ENCODE measurements at places on chromosomes 7 and 10.

- DNase-seq: no peak
Observed at GRCh38 chr10:111525696-111526095, 448.9 kb downstream of the ADRA2A start.

- no peak for DNase-seq
Observed at GRCh38 chr10:20768843-20769242, 128.3 kb downstream of the NEBL start.

GRCh38 chr7:4267341-4268039 lies 414.6 kb upstream of the FOXK1 start:
- DNase-seq: no peak

DNA sequence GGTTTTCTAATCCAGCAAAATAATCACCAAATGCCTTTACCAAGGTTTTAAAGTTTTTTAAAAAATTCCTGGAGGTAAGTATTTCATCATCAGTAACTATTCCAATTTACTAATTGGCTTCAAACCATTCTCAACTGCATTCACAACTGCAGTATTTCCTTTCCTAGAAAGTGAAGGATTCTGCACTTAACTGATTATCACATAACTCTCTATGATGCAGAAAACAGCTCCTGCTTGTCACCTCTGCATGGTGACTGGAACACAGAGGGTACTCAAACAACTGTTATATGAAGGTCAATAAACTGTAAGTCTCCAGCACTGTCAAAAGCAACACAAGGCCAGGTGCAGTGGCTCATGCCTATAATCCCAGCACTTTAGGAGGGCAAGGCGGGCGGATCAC lies 42.6 kb downstream of the SRPK2 start:
- no peak for DNase-seq

GRCh38 chr10:65847436-65848230 lies 1078.2 kb upstream of the LRRTM3 start:
- no peak for DNase-seq

DNA sequence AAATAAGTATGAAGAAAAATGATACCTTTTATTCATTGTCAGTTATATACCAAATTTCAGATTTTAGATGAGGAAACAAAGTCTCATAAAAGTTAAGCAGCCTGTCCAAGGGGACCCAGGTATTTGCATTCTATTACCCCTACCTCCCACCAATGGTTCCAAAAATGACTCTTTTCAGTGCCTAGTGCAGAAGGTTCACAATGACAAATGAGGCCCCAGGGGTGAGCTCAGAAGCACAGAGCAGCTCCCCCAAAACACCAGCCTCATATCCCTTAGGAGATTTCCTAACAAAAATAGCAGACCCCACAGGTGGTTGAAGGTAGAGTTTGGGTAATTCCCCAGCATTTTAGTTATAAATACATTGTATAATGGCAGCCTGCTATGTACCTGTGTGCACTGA lies 168.6 kb downstream of the REEP3 start:
- no peak for DNase-seq

GRCh38 chr10:106198275-106198674 lies 966.2 kb downstream of the SORCS1 start:
- no peak for DNase-seq

DNA sequence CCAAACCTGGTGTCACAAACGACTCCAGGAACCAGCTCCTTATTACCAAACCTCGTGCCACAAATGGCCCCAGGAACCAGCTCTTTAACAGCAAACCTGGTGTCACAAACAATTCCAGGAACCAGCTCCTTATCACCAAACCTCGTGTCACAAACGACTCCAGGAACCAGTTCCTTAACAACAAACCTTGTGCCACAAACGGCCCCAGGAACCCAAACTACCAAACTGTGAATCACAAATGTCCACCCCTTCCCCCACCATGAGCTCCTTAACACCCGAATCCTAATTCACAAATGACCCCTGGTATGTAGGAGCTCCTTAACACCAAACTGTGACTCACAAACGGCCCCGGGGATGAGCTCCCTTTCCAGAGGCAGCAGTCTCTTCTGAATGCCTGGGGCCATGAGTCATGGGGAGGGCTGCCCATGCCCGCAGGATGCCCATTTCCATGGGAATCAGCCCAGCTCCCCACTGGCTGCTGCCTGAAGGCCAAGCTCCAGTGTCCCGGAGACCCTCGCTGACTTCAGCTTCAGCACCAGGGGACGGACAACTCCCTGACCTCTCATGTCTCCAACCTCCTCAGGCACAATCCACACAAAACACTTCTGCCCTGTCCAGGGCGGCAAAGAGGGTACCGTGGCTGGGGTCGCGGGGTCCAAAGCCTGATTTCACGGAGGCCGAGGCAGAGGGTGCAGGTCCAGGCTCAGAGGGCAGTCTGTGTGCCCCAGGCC lies 213.1 kb downstream of the ELFN1 start:
- no peak for DNase-seq

DNA sequence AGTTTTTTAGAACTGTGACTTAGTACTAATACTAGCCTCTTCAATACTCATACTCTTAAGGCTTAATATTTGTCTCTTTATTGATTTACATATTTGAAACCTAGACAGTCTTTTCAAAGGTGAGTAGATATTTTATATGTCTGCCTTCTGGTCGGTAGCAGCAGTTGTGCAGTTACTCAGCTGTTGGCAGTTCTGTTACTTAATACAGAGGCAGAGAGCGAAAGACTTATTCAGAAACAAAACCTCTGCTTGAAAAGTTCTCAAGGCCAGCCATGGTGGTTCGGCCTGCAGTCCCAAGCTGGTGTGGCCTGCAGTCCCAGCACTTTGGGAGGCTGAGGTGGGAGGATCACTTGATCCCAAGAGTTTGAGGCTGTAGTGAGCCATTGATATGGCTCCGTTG lies 84.2 kb downstream of the AUTS2 start:
- no peak for DNase-seq

DNA sequence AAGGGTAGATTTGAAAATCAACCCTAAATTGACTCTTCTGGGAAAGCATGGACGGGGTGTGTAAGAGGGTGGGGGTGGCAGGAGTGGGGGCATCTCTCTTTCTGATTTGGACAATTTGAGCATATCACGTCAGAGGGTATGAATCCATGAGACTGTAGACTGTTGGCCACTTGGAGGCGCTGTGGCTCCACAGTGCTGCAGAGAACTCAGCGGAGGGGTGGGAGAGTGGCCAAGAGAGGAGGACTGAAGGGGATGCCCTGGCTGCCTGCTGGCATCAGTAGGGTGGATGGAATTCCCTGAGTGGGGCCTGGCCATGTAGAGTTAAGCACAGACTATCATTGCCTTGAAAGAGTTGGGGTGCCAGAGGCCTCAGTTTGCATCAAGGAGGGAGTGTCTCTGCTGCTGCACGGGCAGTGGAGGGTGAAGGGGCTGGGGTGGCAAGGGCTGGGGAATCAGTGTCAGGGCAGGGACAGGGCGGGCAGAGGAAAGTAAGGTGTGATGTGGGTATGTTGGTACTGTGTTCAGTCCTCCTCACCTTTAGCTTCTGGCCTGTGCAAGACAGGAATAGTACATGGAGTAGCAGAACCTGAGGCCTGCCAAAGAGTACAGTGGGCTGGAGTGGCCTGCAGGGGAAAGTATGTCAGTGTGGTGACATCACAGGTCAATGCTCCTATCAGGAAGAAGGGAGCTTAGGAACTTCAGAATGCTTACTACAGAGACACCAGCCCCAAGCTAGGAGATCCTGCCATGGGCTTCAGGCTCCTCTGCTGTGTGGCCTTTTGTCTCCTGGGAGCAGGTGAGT lies 133.5 kb upstream of the PRSS58 start:
- no peak for DNase-seq

DNA sequence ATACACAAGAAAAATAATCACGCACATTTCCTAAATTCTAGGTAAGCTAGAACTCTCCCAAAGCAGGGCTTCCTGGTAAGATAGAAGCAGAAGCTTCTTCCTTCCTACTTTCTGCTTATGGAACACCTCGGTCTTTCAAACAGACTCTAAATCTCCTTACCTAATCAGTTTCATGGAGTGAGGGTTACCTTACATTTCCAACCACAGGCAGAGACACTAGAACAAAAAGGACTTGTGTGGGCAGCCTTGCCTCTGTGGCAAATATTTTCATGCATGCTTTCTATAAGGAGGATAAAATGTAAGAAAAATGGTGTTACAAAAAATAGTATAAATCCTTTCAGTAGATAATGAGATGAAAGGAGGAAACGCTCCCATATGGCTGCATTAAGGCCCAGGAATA lies 386.3 kb upstream of the SMIM30 start:
- DNase-seq: no peak

GRCh38 chr10:12791728-12792127 lies 209.8 kb downstream of the CCDC3 start:
- DNase-seq: no peak

GRCh38 chr10:5811387-5811821 lies 1.8 kb downstream of the GDI2 start:
- DNase-seq: no peak

GRCh38 chr10:65341323-65341925 lies 1584.4 kb upstream of the LRRTM3 start:
- DNase-seq: no peak

- DNase-seq: no peak
Observed at GRCh38 chr10:62155054-62155680, 113.5 kb downstream of the RTKN2 start.

GRCh38 chr10:113666682-113667252 lies 2.9 kb upstream of the NRAP start:
- DNase-seq: no peak

- no peak for DNase-seq
Observed at GRCh38 chr7:39554583-39555165, 11.5 kb upstream of the YAE1 start.

DNA sequence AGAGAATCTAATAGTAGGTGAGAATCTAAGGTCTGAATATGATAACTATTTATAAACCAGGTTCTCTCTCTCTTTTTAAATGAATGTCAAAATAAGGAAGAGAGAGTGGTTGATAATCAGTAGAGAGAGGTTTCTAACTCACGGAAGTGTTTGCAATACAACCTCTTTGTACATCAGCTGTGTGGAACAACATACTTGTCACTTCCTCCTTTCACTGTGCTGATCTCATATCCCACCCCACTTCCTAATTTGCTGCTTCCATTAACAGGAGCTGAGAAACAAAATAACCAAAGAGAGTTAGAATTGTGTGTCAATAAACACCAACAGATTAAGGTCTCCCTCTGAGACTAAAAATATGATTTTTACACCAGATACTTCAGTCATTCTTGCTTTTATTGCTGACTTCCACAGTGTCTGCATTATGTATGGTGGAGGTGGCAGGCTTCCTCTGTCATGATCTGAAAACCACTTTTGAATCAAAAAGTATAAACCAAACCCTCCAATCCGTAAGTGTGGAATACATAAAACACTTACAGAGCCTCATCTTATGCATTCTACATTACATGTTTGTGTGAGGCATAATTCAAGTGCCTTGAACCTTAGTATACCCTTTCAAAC lies 25.0 kb downstream of the CACUL1 start:
- DNase-seq: no peak

- no peak for DNase-seq
Observed at GRCh38 chr10:67666416-67667034, 29.5 kb downstream of the CTNNA3 start.

DNA sequence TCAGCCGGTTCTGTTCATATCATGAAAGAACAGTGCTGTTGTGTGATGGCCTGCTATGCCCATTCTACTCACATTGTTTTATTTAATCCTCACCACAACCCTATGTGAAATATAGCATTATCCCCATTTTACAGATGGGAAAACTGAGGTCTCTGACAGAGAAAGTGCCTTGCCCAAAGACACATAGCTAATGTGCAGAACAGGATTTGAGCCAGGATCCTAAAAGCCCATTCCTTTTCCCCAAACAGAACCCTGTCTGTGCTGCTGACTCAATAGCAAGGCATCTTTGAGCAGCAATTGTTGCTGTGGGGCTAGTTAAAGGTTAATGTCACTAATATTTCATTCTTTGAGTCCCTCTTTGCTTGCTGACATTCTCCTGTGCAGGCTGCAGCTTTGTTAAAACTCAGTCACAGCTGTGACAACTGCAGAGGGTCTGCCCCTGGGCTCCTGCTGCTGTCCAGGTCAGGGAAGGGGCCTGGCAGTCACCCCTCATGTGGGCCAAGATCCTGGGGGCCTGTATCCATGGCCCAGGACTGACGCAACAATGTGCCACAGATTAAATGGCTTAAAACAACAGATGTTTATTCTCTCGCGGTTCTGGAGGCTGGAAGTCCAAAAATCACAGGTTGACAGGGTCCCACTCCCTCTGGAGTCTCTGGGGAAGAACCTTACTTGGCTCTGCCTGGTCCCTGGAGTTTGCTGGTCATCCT lies 40.4 kb downstream of the AFAP1L2 start:
- DNase-seq: no peak
